ENCODE measurements at places on chromosomes 6 and 20.

DNA sequence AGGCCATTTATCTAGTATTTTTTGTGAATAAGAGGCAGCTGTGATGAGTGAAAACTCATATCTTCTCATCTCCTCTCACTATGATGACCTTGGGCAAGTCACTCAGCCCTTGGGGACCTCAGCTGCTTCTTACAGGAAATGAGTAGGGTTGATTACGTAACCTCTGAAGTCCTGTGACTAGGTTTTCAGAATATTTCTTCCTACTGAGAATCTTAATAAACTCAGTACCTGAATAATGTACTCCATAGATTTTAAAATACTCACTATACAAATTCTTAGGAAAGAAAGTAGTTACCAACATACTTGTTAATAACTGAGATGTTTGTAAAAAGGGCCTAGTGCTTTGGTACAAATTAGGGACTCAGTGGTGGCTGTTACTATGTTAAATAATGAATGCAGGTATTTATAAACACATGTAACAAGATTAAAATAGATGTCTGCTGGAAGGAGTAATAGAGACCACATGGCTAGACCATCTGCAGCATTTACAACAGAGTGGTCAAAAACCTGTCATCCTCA is 60.9 kb downstream of the RPRD1B start:
- DNase-seq: no peak

DNA sequence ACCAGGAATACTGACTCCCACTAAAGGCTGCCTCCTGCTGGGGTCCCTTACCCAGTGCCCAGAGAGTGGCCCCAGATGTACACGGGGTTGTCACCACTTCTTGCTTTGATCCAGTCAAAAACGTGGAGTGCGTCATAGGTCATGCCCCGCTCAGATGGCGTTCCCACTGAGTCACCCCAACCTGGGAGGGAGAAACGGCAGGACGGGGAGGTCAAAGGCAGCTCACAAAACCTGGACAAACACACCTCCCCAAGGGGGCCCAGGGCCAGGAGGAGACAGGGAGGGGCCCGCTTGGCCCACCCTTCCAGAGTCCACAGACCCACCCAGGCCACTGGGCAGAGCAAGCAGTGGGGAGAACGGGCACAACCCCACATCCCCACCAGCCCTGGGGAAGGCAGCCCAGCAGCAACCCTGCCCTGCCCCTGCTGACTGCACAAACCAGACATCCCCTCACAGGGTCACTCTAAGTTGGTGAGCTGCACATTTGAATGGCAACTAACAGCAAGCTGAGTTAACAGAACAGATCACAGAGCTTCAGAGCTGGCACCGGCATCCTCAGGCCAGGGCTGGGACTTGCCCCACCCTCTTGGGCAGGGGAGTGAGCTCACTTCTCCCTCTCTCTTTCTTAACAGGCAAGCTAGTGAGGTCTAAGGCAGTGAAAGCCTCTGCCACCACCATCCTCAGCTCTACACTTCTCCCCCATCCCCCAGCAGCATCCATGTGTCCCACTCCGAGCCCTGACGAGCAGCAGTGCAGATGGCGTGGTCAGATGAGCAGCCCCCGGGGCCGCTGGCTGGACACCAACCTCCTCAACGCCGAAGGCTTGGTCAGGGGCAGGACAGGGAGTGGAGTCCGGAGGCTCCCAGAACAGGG is 61.7 kb downstream of the PYGB start:
- DNase-seq: no peak

DNA sequence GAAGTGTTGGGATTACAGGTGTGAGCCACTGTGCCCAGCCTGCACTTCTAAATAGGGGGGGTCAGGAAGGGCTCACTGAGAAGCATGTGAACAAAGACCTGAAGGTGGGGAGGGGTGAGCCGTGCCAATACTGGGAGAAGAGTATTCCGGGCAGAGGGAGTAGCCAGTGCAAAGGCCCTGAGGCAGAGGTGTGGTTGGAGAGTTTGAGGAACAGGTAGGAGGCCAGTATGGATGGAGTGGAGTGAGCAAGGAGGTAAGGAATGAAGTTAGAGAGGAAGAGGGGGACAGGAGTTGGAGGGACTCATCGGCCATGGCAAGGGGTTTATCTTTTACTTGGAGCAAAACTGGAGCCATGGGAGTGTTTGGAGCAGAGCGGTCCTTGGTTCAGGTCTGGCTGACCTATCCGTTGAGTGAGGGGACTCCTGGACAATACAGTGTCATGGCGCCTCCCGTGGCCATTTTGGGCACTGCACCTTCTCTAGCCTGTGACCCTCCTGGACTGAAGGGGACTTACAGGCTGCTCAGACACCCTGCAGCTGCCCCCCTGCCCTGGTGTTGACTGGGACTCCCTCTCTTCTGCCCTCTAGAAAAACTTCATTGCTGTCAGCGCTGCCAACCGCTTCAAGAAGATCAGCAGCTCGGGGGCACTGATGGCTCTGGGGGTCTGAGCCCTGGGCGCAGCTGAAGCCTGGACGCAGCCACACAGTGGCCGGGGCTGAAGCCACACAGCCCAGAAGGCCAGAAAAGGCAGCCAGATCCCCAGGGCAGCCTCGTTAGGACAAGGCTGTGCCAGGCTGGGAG is 12.1 kb downstream of the FOXS1 start:
- peak; percentile 59 for DNase-seq

DNA sequence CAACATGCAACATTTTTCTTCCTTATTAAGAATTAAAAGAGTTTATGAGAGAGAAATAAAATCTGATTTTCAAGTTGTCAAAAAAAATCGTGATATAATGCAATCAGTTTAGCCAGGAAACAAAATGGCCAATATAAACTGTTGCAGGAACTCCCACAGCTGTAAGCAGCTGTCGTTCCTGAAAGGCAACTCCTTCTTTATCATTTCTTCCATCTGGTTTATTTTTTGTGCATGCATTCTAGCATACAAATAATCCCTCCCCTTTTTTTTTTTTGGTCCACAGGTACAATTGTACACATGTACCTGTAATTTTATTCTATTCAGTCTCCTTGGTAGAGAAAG is 19.7 kb downstream of the TRAF3IP2 start:
- no peak for DNase-seq

DNA sequence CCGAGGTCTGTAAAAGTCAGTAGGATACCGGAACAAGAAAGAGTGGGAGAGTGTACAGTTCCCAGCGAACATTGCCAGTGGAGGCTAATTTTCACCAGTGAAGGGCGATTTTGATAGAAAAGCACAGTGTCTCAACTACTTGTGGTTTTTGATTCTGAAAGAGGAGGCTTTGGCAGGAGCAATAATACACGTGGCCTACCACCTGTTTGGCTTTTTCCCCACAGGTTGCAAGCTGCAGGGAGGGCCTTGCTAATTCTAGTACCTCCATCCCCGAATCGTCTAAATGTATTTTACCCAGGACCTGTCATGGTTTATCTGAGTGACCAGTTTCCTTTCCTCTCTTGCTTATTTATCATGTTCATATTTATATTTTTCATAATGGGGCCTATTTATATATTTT is 3.3 kb upstream of the EFCAB8 start:
- no peak for DNase-seq

DNA sequence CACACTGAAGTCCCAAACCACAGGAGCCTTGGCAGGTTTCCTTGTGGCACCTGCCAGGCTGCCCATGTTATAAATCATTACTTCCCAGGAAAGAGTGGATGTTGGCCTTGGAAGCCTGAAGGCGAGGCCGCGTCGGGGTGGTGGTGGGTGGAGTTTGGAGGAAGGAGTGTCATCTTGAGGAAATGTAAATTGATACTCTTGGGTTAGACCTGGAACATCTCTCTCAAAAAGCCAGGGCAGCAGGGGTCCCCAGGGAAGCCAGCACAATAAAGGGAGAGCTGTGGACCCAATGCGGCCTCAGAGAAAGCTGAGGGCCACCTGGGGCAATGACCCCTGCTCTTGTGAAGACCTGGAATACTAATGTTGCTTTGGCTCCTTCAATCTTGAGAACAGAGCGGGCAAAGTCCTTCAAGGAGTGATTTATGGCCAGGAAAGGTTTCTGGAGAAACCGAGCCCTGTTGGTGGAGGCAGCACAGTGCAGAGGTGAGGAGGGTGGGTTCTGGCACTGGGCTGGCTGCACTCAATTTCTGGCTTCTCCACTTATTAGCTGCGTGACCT is 26.3 kb upstream of the TRAF3IP2 start:
- no peak for DNase-seq

- DNase-seq: no peak
Measured at GRCh38 chr6:96721227-96721626, 116.0 kb downstream of the GPR63 start.

GRCh38 chr6:146422789-146423375 is 120.8 kb upstream of the RAB32 start:
- DNase-seq: no peak

DNA sequence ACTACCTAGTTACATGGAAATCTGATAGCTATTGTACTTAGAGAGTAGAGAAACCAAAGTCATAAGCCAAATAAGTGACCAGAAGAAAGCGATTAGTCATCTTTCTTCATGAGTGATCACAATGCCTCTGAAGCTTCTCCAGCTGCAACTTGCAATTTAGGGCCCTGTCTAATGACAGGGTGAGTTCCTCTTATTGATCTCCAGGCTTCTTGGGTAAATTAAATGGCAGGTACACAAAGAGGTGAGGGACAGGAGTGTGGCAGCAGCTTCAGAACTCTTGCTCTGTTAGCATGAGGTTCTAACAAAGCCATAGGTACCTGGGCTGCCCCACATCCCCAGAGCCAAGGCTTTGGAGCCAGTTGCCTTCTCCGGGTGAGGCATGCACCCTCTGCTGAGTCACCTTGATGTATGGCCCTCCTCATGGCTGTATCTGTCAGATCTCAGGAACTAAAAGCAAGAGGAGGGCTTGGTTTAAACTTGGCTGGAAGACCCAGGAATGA is 60.8 kb downstream of the PRDM1 start:
- no peak for DNase-seq

DNA sequence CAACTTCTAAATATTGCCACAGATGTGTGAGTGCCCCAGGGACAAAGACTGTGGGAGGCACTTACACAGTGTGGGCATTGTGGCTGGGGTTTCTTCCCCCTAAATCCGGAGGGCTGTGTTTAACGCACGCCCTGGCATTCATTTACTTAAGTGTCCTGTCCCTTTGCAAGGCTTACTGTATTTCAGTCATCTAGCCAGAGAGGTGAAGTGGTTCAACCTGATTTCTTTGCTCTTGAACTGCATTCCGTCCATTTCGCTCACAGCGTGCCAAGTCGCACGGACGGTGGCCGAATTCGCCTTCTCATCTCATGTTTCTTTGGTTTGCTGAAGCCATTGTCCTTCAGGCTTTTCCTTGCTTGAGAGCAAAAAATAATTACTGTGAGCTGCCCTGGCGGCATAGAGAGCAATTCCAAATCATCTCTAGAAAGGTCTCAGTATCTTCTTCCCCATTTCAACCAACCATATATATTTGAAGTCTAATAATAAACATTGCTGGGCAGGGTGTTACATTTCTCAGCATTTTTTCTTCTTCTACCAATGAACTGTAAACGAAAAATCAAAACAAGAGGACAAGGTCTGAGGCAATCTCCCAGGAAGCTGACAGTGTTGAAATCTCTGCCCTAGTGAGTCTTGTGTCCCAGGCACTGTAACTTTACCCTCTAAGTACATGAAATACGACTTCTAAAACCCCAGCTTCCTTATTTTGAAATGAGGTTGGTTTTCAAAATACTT is 16.9 kb downstream of the SYTL3 start:
- DNase-seq: no peak

DNA sequence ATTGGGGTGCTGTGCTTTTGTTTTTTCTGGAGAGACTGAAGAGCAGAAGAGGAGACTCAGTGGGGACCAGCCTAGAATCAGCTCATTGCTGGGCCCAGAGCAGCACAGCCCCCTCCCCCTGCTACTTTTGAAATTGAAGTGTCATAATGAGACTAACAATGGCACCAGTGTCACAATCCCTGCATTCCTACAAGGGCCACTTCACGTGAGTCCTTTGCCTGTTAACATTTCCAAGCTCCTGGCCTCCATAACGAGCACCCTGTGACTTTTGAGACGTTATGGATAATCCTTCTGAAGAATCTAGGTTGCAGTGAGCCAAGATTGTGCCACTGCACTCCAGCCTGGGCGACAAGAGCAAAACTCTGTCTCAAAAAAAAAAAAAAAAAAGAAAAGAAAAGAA is 41.7 kb downstream of the CNBD2 start:
- no peak for DNase-seq

GRCh38 chr6:140879946-140880345 is 1252.8 kb upstream of the GJE1 start:
- no peak for DNase-seq

GRCh38 chr6:5778906-5779305 is 227.8 kb downstream of the NRN1 start:
- no peak for DNase-seq

Measured in stimulated activated CD4-positive, alpha-beta T cell treated with anti-CD3 and anti-CD28 coated beads, Interleukin-4, amount 100 ng/mL, for 4 hours (primary cell).